Hematopoietic multipotent progenitor cell (in vitro differentiated cells): ENCODE measurements at places on chromosomes 11 and 22.

DNA sequence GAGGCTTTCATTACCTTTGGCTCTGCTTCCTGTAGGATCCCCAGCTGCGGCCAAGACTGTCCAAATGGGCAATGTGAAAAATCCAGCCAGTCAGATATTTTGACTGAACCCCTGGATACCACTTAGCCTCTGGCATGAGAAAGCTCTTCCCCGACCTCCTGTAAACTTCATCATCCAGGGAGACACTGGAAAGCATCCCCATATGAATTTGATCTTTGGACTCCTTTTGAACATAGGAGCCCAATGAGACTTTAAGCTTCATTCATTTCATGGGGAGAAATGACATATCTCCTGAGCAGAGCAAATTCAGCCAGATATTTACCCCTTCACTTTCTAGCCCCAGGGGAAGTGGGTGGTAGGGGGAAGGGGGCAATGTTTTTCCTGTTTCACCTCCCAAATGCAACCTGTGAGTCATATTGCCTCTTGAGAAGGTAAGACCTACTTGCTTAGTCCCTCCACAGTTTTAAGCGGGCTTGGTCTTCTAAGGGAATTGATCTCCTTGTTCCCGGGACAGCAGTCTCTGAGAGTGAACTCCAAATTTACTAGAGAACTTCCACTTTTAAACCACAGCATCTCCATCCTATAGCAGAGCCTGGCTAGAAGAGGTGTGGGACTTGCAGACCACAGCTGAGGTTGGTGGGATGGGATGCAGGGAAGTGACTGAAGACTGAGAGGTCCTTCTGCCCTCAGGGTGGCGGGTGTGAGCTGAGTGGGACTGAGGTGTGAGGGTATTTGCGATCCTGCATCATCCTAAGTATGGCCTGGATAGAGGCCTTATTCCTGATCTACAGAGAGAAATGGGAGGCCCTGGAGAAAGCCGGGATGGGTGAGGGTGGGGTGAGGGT, 20.3 kb upstream of the POU2AF1 start:
- DNase-seq, result no peak

GRCh38 chr11:121643479-121644186, 190.9 kb upstream of the SORL1-AS1 start:
- no peak for DNase-seq

DNA sequence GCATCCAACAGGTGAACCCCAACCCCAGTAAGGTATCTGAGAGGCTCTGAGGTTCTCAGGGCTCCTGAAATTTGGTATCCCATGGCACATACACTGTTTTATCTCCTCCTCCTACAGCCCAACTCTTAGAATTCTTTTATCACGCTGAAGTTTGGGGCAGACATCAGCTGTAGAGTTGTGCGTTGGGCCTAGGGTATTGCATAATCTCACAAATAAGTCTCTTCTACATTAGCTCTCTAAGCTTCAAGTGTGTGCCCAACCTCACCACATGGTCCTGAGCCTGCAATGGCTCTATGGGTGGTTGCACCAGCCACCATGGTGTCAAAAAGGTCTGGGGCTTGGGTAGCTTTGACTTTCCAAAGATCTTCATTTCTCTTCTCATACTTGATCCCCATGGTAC, 603.0 kb downstream of the BUD13 start:
- no peak for DNase-seq

GRCh38 chr11:43834286-43834685, 46.3 kb upstream of the ALKBH3 start:
- no peak for DNase-seq

DNA sequence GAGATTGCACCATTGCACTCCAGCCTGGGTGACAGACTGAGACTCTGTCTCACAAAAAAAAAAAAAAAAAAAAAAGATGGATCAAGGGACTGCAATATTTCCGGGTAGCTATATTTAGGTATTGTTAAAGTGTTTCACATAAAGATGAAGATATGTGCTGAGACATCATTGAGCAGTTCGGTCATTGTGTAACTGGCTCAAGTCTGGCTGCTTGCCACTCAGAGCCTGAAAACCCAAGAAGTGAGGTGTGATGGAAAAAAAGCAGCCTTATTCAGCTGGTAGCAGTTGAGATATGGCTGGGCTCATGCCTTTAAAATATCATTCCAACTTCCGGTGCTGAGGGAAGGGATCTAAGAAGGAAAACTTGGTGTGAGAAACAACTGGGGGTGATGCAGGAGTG, 46.9 kb downstream of the LUZP2 start:
- no peak for DNase-seq

DNA sequence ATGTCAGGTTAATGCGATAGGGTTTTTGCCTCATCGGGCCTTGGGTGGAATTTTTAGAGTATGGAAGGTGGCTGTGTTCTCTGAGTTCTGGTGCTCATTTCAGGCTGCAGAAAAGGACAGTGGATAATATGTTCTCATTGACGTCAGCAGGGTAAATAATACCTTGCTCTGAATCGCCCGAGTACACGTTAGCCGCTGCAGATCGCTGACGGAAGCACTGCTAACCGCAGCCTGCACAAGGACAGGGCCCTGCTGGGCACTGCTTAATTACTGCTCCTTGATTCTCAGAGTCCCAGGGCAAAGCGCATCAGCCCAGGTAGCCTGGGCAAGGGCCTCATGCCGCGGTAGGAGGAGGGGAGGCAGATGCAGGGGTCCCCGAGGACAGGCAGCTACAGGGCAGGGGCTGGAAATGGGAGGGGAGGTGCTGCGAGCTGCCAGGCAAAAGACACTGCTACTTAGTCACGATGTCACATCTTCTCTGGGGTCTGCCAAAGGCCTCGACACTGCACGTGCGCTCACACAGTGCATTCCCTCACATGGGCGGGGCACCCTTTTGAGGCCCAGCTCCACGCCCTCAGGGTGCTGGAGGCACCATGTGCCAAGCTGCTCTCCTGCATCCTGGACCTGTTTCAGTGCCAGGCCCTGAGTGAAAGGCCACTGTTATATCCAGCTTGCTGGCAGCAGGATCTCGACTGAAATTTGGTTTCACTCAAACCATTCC, 35.2 kb downstream of the PPP2R1B start:
- no peak for DNase-seq

DNA sequence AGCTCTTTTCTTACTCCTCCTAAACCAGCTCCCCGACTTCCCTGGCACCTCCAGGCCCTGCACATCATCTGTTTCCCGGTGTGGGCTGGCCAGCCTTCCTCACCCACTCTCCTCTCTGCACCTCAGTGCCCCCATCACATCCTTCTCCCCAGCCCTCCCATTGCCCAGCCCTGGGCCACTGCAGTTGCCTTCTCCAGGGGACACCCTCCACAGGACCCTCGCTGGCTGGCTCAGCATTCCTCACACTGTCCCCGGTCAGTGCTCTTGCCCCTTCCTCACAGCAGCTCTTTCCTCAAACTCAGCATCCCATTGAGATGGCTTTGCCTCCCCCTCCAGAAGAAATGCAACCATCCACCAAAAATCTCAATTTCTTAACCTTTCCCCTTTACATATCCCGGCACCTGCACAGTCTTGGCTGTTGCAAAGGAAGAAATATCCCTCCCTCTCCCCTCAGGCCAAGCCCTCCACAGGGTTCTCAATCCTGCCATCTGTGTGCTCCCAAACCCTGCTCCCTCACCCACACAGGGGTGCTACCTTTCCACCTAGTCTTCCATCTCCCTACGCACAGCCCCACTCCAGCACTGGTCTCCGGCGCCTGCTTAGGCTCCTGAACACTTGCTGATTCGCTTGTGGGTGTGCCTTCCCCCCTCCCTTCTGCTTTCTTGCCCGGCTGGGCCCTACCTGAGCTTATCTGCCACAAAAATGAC, 19.5 kb downstream of the RPL27A start:
- DNase-seq, result no peak

DNA sequence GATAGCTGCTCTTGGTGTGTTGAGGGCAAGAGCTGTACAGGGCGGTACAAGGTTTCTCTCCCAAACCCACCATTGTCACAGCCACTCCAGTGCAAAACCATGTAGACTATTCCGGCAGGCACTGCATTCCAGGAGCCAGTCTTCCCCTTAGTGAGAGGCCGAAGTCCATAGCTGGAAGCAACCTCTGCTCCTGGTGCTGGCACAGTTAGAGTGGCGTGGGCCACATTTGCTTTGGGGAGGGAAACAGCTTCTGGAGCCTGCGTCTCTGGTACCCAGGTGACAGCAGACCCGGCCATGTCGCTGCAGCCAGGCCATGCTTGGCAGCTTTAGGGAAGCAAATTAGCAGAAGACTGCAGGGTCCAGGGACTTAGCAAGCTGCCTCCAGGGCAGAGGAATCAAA, 788.0 kb downstream of the BRD1 start:
- DNase-seq, result no peak

DNA sequence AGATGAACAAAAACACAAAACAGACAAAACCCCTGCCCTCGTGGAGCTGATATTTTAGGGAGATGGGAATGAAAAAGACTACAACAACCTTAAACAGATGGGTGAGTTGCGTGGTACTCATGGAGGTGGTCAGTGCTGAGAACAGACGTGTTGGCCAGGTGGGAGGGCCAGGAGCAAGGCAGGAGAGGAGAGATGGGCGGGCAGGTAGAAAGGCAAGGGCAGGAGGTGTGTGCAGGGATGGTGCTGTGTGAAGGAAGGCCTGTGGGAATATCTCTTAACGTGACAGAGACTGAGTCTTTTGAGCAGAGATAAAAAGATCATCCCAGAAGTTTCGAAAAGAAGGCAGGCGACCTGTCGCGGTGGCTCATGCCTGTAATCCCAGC, 7.0 kb downstream of the GAL start:
- no peak for DNase-seq

- DNase-seq, result no peak
Observed at GRCh38 chr22:30195245-30196140, 51.1 kb downstream of the LIF start.
